ENCODE measurements at places on chromosomes 11 and 22. TPM values are rescaled to one million over a fixed set of nuclear protein-coding genes. Genes with fewer than 3 reads are reported as not detected.

- no peaks in the 10 kb centered on the region for H3K27me3 ChIP-seq
- no peak for DNase-seq
- H3K36me3 ChIP-seq: no peaks in the 10 kb centered on the region
- no peak overlapping the region for H3K27ac ChIP-seq
- H3K4me3 ChIP-seq: no peak overlapping the region
Measured at GRCh38 chr22:19889951-19890350, 35.3 kb upstream of the GNB1L start.

GRCh38 chr11:9716275-9717039 lies 52.6 kb downstream of the SWAP70 start:
- H3K27me3 ChIP-seq: no peaks in the 10 kb centered on the region
- H3K27ac ChIP-seq: no peak overlapping the region
- no peak overlapping the region for H3K4me3 ChIP-seq
- no peaks in the 10 kb centered on the region for H3K36me3 ChIP-seq
- DNase-seq: no peak
- peaks cover 31% of the 10 kb centered on the region for H3K4me1 ChIP-seq

DNA sequence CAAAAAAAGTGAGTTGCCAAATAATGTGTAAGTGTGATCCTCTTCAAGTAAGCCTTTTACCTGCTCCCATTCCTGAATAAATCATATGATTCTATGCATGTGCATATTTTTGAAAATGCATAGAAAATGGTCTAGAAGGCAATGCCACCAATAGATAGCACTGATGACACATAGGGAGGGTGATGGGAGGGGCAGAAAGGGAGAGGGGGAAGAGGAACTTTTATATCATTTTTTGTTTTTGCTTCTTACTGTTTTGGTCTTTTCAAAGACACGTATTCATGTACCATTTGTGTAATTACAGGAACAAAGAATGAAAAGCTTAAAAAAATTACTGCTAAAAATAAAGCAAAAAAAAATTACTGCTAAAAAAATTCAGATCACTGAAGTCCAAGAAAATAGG lies 60.8 kb downstream of the C11orf58 start:
- H3K27ac ChIP-seq: no peak overlapping the region
- H3K36me3 ChIP-seq: no peaks in the 10 kb centered on the region
- H3K4me3 ChIP-seq: no peak overlapping the region
- no peak for DNase-seq

DNA sequence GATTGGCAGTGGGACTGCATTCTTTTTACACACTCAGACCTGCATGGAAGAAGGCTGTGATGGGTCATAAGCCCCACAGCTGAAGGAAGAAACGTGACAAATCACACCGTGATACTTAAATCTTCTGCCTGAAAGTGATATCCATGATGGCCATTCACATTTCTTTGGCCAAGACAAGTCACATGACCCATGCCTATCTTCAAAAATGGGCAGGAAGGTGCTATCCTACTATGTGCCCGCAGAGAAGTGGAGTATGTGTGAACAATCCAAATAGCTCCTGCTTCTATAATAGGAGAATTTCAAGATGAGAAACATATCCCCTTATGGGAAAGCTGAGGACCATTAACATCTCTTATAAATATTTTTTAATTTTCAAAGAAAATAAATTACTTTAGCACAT lies 56.6 kb upstream of the TEAD1 start:
- H3K27ac ChIP-seq: no peak overlapping the region
- no peak for DNase-seq
- H3K4me3 ChIP-seq: no peak overlapping the region
- H3K27me3 ChIP-seq: no peaks in the 10 kb centered on the region
- H3K4me1 ChIP-seq: no peaks in the 10 kb centered on the region

- no peak overlapping the region for H3K4me3 ChIP-seq
- H3K36me3 ChIP-seq: peaks cover 6% of the 10 kb centered on the region
- H3K27me3 ChIP-seq: no peaks in the 10 kb centered on the region
Measured at GRCh38 chr11:10606536-10607208, 38.2 kb upstream of the LYVE1 start.

DNA sequence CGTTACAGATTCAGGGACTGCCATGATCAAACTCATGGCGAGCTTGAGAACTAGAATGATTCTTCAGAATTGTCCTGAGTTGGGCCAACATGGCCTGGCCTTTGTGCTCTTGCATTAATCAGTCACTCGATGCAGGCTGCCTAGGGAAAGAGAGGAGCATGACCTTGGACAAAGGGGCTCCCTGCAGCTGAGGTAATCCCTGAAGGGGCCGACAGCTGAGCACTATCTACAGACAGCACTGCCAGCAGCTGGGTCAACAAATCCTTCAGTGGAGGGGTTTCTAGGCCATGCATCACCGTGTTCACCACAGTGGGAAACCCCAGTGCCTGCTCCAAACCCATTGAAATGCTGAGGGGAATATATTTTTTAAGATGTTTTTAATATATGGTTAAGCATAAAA lies 159.5 kb upstream of the POU2AF2 start:
- no peaks in the 10 kb centered on the region for H3K36me3 ChIP-seq
- no peak for DNase-seq
- H3K27me3 ChIP-seq: no peaks in the 10 kb centered on the region
- no peaks in the 10 kb centered on the region for H3K4me1 ChIP-seq
- H3K4me3 ChIP-seq: no peak overlapping the region
- no peak overlapping the region for H3K27ac ChIP-seq

DNA sequence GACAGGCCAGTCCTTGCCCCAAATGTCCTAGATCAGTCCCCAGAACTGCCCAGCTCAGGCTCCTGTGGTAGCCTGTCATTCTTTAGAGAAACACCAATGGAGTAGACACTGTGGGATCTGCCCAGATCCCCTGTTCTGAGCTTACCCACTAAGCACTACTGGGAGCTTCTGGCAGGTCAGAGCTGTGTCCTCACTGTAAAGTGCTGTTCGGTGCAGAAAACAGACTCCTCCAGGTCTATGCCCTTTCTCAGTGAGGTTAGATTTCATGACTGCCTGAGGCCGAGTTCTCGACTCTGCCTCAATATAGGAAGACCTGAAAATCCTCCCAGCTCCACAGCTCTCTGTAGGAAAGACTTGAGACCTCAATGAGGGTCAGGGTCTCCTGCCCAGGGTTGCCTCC lies 67.5 kb upstream of the IGLL5 start:
- no peaks in the 10 kb centered on the region for H3K4me1 ChIP-seq
- H3K27ac ChIP-seq: no peak overlapping the region
- no peaks in the 10 kb centered on the region for H3K36me3 ChIP-seq
- H3K27me3 ChIP-seq: no peaks in the 10 kb centered on the region

DNA sequence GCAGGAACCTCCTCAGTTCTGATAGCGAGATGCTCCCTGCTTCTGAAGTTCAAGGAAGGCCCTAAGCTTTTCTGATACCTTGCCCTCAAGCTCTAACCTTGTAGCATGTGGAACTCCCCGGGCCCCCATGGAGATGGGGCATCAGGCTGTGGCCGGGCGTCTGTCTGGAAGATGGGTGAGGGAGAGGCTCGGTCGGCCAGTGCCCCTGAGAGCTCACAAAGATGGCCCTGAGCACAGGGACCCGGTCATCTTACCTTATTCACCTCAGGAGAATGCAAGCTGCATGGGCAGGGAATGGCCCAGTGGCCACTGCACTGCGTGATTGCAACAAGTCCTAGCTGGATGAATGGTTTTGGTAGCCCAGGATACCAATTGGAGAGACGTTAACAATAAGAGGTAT lies 830.3 kb downstream of the TBC1D22A start:
- H3K4me3 ChIP-seq: no peak overlapping the region
- no peak overlapping the region for H3K27ac ChIP-seq
- peak; percentile 64 for DNase-seq
- H3K27me3 ChIP-seq: no peaks in the 10 kb centered on the region
- H3K4me1 ChIP-seq: no peaks in the 10 kb centered on the region
- H3K36me3 ChIP-seq: no peaks in the 10 kb centered on the region

DNA sequence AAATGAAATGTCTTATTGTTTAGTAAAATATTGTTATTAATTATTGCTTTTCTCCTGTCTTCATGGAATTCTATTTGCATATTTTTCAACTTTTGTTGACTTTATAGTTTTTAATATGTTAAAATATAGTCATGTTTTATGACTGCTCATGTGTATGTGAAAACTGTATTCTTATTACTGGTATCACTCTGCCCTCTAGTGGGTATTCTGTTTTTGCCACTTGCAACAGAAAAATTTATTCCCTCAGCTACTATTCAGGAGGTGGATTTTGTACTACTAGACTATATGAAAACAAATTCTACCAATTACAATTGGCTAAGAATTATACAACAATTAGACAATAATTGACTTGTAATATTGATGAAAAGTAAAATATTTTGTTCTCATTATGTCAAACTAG lies 45.0 kb downstream of the OR4C6 start:
- no peak for DNase-seq
- H3K4me1 ChIP-seq: no peaks in the 10 kb centered on the region
- H3K27ac ChIP-seq: no peak overlapping the region
- H3K27me3 ChIP-seq: no peaks in the 10 kb centered on the region
- no peak overlapping the region for H3K4me3 ChIP-seq
- no peaks in the 10 kb centered on the region for H3K36me3 ChIP-seq

- DNase-seq: no peak
- H3K4me1 ChIP-seq: no peaks in the 10 kb centered on the region
- H3K27ac ChIP-seq: no peak overlapping the region
- H3K27me3 ChIP-seq: no peaks in the 10 kb centered on the region
- H3K36me3 ChIP-seq: no peaks in the 10 kb centered on the region
Measured at GRCh38 chr11:116379185-116379828, 393.5 kb downstream of the BUD13 start.

GRCh38 chr11:64128255-64129006 lies 37.5 kb downstream of the MACROD1 start:
- no peaks in the 10 kb centered on the region for H3K36me3 ChIP-seq
- no peaks in the 10 kb centered on the region for H3K27me3 ChIP-seq
- no peak overlapping the region for H3K27ac ChIP-seq
- no peak overlapping the region for H3K4me3 ChIP-seq

- peaks cover 10% of the 10 kb centered on the region for H3K36me3 ChIP-seq
- DNase-seq: no peak
- no peak overlapping the region for H3K27ac ChIP-seq
- no peaks in the 10 kb centered on the region for H3K27me3 ChIP-seq
Measured at GRCh38 chr11:78176605-78177141, 11.8 kb downstream of the KCTD21 start.

- H3K4me3 ChIP-seq: peak overlapping the region; percentile 53
- H3K36me3 ChIP-seq: no peaks in the 10 kb centered on the region
- peak overlapping the region; percentile 95 for H3K27ac ChIP-seq
- no peak for DNase-seq
- H3K4me1 ChIP-seq: peaks cover 27% of the 10 kb centered on the region
- H3K27me3 ChIP-seq: no peaks in the 10 kb centered on the region
Measured at GRCh38 chr11:95067039-95067840, 521 bp downstream of the SRSF8 start.

GRCh38 chr22:38455076-38455529 lies at the start of gene KCNJ4:
Gene KCNJ4 (minus strand): TSS chr22:38455199. CDS start chr22:38428132, 27,067 bp downstream.
- H3K36me3 ChIP-seq: no peaks in the 10 kb centered on the region
- H3K4me3 ChIP-seq: peak within 1 kb of the TSS; percentile 54
- no peak for DNase-seq
- peaks cover 3% of the 10 kb centered on the region for H3K27me3 ChIP-seq
- no peaks in the 10 kb centered on the region for H3K4me1 ChIP-seq

GRCh38 chr11:14364322-14364721 lies 5.3 kb upstream of the RRAS2 start:
- no peak for DNase-seq
- H3K36me3 ChIP-seq: no peaks in the 10 kb centered on the region
- peaks cover 4% of the 10 kb centered on the region for H3K4me1 ChIP-seq
- no peaks in the 10 kb centered on the region for H3K27me3 ChIP-seq
- no peak overlapping the region for H3K27ac ChIP-seq

GRCh38 chr11:74739546-74740270 lies 8.5 kb upstream of the CHRDL2 start:
- H3K27me3 ChIP-seq: no peaks in the 10 kb centered on the region
- H3K27ac ChIP-seq: no peak overlapping the region
- no peak for DNase-seq
- H3K36me3 ChIP-seq: no peaks in the 10 kb centered on the region
- H3K4me1 ChIP-seq: no peaks in the 10 kb centered on the region

- H3K36me3 ChIP-seq: no peaks in the 10 kb centered on the region
- no peaks in the 10 kb centered on the region for H3K27me3 ChIP-seq
- H3K27ac ChIP-seq: no peak overlapping the region
- no peak for DNase-seq
Measured at GRCh38 chr11:108901359-108901758, 236.5 kb downstream of the DDX10 start.

- peaks cover 40% of the 10 kb centered on the region for H3K4me1 ChIP-seq
- H3K27me3 ChIP-seq: no peaks in the 10 kb centered on the region
- no peaks in the 10 kb centered on the region for H3K36me3 ChIP-seq
- DNase-seq: no peak
- no peak overlapping the region for H3K4me3 ChIP-seq
Measured at GRCh38 chr11:95147364-95147905, 57.8 kb downstream of the ENDOD1 start.

DNA sequence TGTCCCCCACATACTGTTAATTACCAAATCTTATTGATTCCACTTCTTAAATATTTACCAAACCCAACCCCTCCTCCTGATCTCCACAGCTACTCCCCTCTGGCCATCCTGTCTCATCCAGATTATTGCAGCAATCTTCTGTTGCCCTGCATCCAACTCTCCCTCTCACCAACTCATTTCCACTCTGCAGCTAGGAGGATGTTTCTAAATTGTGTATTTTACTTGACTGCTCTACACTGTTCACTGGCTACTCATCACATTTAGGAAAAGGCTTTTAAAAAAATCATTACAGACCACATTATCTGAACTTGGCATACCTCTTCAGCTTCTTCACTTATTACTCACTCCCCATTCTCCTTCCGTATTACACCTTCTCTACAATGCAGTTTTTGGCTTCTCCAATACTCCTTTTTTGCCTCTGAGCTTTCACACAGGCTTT lies 117.9 kb downstream of the ATG16L2 start:
- H3K4me1 ChIP-seq: no peaks in the 10 kb centered on the region
- H3K27ac ChIP-seq: no peak overlapping the region
- no peak overlapping the region for H3K4me3 ChIP-seq
- H3K36me3 ChIP-seq: no peaks in the 10 kb centered on the region
- no peak for DNase-seq

DNA sequence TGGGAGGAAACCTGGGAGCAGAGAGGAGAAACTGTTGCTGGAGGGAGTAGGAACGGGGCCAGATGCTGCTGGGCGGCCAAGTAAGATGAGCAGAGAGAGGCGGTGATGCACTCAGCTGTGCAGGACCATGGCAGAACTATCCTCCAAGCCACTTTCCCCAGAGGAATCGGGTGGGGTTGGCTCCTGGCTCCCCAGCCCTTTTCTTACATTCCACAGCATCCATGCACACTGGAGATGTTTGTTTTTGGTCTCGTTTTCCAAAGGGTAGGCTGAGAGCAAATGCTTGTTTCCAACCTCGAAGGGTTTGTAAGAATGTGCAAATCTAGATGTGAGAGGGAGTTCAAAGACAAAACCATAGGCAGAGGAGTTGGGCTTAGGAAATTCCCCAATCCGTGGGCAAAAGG lies 73.2 kb downstream of the DBX1 start:
- H3K4me1 ChIP-seq: no peaks in the 10 kb centered on the region
- no peaks in the 10 kb centered on the region for H3K36me3 ChIP-seq
- H3K4me3 ChIP-seq: no peak overlapping the region
- DNase-seq: no peak

PHLDB1 gene
- total RNA-seq: 119 TPM

OR2AG1 gene
- total RNA-seq: not detected

POGLUT3 gene
- 24.8 TPM for total RNA-seq

RGL4 gene
- not detected for total RNA-seq

MYO18B gene
- not detected for total RNA-seq

CASP12 gene
- 7.4 TPM for total RNA-seq

OR56A1 gene
- total RNA-seq: not detected

OR5P2 gene
- total RNA-seq: not detected

FXYD2 gene
- 2.7 TPM for total RNA-seq
